DMS153 (cell line): ENCODE measurements at places on chromosomes 7 and 10.

- no peak for DNase-seq
Observed at GRCh38 chr7:52463341-52463740, 572.1 kb upstream of the POM121L12 start.

DNA sequence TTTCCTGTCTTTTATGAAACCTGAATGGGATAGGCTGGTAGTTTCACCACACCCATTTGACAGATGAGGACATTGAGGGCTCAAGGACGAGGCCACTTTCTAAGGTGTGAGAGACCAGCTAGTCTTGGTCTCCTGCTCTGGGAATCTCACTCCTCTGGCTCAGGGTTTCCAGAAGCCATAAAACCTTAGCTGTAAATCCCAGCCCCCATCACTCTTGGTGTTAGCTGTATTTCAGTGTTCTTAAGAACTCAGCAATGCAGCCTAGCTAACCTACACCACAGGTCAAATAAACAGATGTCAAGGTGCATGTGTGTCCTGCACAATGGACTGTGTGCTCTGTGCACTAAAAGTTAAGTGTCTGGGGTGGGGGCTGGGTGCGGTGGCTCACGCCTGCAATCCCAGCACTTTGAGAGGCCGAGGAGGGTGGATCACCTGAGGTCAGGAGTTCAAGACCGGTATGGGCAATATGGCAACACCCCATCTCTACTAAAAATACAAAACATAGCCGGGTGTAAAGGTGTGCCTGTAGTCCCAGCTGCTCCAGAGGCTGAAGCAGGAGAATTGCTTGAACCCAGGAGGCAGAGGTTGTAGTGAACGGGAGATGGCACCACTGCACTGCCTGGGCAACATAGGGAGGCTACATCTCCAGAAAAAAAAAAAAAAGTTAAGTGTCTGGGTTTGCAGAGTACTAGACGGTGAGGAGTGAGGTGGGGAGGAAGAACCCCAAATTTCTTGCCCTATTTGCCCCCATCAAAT lies 567 bp upstream of the EPO start:
- DNase-seq = no peak

DNA sequence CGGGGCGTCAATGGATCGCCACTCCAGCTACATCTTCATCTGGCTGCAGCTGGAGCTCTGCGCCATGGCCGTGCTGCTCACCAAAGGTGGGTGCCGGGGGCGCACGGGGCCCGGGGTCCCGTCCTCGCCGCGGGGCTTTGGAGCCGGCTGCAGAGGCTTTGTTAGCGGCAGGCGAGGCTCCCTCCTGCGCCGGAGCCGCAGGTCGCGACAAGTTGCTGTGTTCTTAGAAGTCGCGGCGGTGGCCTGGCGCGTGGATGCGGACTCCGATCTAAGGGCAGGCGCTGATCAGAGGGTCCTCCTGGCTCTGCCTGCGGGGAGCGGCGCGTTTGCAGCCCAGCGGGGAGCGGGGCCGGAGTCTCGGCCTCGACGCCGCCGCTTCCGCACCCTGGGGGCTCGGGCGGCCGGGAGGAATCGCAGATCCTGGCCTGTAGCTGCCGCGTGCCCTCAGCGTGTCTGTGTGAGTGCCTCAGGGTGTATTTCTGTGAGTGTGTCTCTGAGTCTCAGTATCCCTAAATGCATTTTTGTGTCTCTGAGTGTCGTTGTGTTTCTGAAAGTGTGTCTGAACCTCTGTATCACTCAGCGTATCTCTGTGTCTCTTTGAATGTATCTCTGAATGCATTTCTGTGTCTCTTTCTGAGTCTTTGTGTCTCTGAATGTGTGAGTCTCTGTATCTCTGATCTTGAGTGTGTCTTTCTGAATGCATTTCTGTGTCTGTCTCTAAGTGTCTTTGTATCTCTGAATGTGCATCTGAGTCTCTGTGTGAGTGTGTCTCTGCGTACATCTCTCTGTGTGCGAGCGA lies 766 bp downstream of the BAMBI start:
- DNase-seq = no peak

DNA sequence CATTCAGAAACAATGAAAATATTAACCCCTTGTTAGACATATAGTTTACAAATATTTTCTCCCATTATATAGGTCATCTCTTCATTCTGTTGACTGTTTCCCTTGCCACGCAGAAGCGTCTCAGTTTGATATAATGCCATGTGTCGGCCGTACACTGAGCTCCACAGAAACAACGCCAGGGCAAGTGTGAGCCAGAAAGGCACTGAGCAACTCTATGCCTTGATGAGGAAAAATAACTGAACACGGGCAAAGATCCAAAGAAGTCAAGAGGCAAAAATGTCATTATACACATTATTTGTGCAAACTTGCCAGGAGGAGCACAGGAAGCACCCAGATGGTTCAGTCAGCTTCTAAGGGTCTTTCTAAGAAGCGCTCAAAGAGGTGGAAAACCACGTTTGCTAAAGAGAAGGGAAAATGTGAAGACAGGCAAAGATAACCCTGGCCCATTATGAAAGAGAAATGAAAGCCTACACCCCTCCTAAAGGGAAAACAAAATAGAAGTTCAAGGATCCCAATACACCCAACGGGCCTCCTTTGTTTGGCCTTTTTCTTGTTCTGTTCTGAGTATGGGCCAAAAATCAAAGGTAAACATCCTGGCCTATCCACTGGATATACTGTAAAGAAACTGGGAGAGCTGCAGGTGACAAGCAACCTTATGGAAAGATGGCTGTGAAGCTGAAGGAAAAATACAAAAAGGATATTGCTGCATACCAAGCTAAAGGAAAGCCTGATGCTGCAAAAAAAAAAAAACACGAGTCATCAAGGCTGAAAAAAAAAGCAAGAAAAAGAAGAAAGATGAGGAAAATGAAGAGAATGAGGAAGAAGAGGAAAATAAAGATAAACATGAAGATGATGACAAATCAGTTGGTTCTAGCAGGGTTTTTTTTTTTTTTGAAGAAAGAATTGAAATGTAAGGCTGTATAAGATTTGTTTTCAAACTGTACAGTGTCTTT lies 15.5 kb downstream of the ARHGAP12 start:
- DNase-seq = no peak

GRCh38 chr7:15389073-15389472 lies 172.7 kb downstream of the AGMO start:
- no peak for DNase-seq

GRCh38 chr7:2502647-2502966 lies 17.0 kb upstream of the LFNG start:
- DNase-seq = no peak

GRCh38 chr10:124306922-124307371 lies 111.8 kb downstream of the OAT start:
- DNase-seq = no peak
